Activated CD4-positive, CD25-positive, alpha-beta regulatory T cell treated with anti-CD3 and anti-CD28 coated beads, Interleukin-2, amount 50 U/mL, for 24 hours (primary cell): ENCODE measurements at places on chromosomes 2 and 18.

DNA sequence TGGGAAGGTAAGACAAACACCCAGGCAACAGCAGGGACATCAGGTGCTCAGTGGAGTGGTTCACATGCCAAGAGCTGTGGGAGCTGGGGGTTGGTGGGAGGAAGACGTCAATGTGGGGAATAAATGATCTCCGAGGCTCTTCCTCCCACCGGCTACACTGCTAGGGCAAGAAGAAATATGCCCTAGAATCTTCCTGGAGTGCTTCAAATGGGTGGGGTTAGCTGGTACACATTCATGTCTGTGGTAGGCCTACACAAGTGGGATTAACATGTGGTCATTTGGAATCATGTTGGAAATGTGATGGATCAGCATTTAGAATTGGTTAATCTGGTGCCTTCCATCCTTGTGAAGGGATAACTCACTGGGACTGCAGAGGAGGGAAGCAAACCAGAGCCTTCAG is 12.4 kb upstream of the ZFP36L2 start:
- ATAC-seq: no peak

DNA sequence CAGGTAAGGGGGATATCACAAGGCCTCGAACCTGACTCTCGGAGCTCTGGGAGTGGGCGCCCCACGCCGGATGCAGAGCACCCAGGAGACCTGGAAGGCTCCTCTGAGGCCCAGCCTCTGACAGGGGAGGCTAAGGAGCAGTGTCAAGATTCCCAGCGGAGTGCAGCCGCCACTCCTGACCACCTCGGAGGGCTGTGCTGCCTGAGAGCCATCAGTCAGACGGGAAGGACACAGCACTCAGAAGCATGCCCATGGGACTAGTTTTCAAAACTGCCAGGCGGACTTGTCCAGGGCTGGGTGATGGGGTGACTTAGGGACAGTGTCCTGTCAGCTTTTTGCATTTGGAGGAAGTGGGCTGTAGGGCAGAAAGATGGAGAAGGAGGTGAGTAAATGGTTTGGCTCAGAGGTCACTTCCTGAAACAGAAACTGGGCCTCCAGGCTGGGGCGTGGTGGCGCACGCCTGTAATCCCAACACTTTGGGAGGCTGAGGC is 34.6 kb upstream of the B3GNT7 start:
- no peak for ATAC-seq

DNA sequence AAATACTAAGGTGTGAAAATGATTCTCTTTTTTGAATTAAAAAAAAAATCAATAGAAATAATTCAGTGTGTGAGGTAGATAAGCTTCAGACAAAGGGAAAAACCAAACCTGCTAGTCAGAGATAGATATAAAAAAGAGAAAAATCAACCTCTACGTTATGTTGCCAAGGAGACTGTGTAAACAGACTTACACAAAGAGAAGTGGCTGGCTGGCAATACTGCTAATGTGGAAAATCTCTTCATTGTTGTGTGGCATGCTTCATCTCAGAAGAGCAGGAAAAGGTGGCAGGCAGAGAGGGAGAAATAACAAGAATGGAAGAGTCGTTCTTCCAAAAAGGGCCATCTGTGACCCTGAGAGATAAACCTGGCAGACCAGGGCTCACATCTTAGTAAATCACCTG is 200.8 kb downstream of the SLC8A1 start:
- no peak for ATAC-seq

GRCh38 chr2:42602876-42603219 is 34.4 kb downstream of the MTA3 start:
- ATAC-seq: no peak

- no peak for ATAC-seq
Measured at GRCh38 chr18:26803643-26804042, 61.9 kb downstream of the AQP4 start.

DNA sequence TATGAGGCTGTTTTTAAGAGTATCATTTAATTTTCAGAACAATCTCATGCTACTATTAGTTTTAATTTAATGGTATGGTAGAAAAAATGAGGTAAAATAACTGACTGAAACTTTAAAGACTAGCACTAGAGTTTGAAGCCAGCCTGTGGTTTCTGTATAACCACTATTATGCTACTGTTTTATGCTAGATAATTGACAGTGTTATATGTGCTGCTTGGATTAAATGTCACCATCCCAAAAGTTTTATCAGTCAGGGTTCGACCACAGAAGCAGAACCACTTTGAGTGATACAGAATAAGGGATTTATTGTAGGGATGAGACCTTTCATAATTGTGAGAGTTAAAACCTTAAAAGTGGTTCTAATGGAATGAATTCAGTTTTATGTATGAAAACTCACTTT is 271.6 kb downstream of the PTGR3 start:
- no peak for ATAC-seq

- ATAC-seq: no peak
Measured at GRCh38 chr2:168521053-168521741, 65.1 kb downstream of the CERS6 start.

- ATAC-seq: no peak
Measured at GRCh38 chr2:227545990-227546389, 52.7 kb upstream of the SCYGR2 start.

- no peak for ATAC-seq
Measured at GRCh38 chr2:33136566-33136965, 189.8 kb downstream of the LTBP1 start.

GRCh38 chr2:158091647-158092046 is 10.0 kb upstream of the UPP2 start:
- no peak for ATAC-seq

GRCh38 chr2:16183345-16183744 is 243.0 kb downstream of the MYCN start:
- no peak for ATAC-seq

GRCh38 chr2:234979204-234980167 is 27.7 kb downstream of the SH3BP4 start:
- ATAC-seq: no peak

DNA sequence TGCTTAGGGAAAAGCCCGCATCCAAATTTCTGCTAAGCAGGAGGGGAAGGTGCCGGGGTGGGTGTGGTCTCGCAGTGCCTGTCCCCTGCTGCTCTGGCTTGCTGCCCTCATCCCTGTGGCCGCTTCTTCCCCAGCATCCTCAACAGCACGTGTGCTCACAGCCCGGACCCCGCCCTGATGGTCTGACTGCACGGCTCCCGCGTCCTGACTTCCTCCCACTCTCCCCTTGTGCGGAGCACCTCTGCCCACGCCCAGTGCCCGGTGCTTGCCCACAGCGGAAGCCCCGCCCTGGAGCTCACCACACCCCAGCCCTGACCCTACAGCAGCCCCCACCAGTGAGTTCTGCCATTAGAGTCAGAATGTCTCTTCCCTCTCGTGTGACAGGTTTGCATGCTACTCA is 277.9 kb downstream of the NDUFA10 start:
- ATAC-seq: no peak

DNA sequence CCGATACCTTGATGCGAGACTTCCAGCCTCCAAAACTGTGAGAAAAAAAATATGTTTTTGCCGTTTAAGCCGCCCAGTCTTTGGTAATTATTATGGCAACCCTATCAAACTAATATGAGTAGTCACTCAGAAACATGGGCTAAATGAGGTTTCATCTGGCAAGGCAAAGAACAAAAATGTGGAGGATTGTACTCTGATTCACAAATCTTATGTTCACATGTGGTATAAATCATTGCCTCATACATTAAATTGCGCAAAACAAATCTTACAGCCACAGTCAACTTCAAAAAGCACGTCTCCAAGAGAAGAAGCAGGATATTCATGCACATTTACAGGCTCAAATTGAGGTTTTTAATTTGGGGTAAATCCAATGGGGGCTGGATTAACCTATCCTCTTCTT is 1435.4 kb upstream of the LRRTM1 start:
- no peak for ATAC-seq

GRCh38 chr2:6692819-6693218 is 172.9 kb downstream of the CMPK2 start:
- no peak for ATAC-seq
